Effector CD4-positive, alpha-beta T cell (primary cell): ENCODE measurements at places on chromosomes 16 and 17.

- DNase-seq = no peak
These were observed 4.2 kb upstream of the SPAG7 start for GRCh38 chr17:4971826-4972225.

DNA sequence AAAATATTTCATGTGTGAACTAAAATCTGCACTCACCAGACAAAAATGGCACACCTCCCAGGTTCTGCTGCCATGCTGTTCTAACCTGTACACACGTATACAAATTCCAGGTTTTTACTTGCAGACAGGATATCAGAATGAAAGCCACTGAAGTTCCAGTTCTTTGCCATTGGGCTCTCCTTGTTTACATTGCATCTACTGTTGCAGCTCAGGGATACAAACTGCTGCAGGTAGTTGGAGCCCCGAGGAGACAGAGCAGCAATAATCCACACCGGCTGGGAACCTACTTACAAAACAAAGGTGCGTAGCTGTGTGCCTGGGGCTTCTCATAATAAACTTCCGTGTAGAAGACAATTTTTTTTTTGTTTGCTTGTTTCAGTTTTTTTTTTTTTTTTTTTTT lies 59.6 kb downstream of the HAPSTR1 start:
- DNase-seq = no peak

- DNase-seq = no peak
These were observed 37.7 kb upstream of the OR3A1 start for GRCh38 chr17:3335876-3336275.

DNA sequence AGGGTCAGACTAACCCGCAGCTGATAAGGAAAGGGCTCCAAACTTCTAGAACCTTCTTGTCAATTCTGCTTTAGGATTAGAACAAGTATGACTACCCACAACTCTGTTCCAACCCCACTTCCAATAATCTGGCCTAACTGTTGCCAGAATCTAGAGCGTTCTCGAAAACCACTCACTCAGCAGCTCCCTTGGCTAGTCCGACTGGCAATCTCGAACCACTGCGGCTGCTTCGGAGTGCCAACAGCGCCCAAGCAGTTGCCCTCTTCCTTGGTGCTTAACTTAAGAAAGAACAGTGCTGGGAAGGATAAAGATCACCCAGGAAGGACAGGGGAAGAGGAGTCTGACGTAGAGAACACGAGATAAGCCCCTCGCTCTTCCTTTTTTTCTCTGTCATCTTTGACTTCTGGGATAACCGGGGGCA lies 818 bp downstream of the DNAJC7 start:
- DNase-seq = no peak

DNA sequence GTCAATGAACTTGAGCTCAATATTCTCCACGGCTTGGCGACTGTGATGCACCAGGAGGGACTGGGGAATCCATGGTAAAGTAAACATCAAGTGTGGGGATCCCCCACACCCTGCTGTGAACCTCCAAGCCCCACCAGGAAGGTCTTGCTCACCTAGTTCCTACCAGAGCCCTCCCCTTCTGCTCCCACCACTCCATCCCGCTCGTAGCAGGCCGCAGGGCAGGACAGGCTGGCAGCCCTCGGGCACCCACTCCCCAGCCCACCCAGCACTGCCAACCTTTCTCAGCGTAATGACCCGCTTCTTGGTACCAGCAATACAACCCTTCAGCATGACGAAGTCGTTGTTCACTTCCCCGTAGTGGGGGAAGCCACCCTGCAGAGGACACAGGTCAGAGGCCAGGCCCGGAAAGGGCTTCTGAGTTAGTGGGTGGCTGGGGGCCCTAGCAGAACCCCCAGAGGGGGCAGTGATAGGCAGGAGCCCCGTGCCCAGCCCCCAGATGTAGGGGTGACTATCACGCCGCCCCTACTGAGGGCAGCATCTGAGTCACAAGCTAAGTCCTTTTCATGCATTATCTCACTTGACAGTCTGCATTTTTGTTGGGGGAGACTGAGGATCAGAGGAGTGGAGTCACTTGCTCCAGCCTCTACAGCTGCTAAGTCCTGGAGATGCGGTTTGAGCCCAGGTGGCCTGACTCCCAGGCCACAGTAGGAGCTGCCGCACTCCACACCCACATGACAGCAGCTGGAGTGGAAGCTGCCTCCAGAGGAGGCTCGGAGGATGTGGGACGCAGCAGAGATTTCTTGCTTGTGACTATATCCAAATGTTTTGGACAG lies 2.8 kb upstream of the MSRB1 start:
- DNase-seq = no peak

GRCh38 chr17:78522031-78522809 lies 55.0 kb downstream of the DNAH17 start:
- no peak for DNase-seq

DNA sequence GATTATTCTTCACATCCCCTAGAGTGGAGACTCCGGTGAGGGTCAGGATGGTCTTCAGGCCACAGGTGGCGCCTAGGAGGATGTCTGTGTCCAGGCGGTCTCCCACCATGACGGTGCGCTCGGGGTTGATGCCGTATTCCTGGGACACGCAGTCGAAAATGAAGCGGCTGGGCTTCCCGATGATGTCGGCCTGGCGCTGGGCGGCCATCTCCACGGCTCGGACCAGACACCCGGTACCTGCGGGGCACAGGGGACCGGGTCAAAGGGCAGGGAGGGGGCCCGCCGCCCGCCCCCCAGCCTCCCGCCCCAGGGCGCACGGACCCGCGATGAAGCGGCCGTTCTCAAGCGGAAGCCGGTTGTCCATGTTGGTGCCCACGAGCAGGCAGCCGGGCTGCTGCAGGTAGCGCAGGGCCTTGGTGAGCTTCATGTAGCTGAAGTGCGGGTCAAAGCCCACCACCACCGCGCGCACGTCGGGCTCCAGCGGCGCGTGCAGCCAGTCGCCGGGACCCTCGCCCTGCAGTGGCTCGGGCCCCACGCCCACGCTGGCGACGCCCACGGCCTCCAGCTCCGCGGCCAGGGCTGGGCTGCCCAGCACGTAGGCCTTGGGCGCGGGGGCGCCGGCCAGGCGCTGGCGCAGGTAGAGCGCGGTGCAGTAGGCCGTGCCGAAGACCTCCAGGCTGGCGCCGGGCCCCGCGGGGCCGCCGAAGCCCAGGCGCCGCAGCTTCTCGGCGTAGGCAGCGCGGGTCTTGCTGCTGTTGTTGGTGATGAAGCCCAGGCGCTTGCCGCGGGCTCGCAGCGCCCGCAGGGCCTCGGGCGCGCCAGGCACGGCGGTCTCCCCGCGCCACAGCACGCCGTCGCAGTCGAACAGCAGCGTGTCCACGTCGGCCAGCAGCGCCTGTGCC lies 572 bp downstream of the PGP start:
- DNase-seq = no peak

DNA sequence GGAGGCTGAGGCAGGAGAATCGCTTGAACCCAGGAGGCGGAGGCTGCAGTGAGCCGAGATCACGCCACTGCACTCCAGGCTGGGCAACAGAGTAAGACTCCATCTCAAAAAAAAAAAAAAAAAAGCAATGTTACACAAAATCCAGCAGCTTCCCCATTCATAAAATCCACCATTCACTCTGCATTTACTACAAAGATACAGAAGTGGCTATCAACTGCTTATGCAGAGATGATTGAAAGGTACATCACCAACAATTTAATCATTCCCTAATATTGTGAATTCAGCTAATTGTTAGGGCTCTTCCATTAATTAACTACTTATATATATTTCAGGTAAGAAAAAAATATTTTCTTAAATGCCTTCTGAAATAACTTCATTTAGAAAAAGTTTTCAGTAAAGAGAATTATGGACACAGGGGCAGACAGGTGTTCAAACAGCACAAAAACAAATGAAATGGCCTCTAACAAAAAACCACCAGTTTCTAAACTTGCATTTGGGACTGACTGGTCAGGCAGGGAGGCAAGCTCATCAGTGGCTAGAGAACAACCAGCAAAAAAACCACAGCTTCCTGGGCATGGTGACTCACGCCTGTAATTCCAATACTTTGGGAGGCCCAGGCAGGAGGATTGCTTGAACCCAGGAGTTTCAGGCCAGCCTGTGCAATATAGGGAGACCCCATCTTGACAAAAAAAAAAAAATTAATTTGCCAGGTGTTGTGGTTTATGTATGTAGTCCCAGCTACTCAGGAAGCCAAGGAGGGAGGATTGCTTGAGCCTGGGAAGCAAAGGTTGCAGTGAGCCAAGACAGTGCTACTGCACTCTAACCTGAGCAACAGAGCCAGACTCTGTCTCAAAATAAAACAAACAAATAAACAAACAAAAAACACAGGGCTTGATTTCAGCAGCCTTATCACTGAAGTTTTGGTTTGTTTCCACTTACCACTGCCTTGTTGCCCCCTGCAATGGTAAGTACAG lies 26.3 kb downstream of the ERN1 start:
- no peak for DNase-seq

GRCh38 chr17:82305727-82306300 lies 11.6 kb downstream of the CD7 start:
- DNase-seq = no peak

- no peak for DNase-seq
These were observed 129.8 kb upstream of the RCVRN start for GRCh38 chr17:10034719-10035475.

DNA sequence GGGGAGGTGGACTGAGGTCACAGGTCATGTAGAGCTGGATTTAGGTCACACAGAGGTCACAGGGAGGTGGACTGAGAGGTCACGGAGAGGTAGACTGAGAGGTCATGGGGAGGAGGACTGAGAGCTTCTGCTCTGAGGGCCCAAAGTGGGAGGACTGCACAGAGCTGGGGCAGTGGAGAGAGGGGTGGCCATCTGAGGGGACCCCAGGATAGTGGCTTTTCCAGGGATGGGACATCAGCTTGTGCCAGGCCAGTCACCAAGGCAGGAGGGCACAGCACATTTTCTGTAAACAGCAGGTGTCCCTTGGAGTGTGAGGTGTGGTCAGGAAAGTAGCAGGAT lies 26.1 kb upstream of the JPT2 start:
- DNase-seq = no peak

DNA sequence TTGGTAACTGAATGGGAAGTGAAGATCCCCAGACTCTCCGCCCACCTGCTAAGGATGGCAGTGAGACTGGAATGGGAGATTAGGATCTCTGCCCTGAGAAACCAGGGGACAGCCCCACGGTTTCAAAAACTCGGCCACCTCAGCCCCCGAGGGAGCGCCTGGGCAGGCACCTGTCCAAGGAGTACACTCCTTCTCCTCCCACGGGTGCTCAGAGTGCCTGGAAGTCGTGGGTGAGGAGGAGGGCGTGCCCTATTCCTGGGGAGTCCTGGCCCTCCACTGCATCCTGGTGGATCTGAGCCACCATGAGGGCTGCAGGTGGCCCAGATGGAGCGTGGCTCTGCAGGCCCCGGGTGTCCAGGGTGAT lies 78.5 kb downstream of the MGAT5B start:
- no peak for DNase-seq

- DNase-seq = no peak
These were observed 11.1 kb downstream of the CANT1 start for GRCh38 chr17:78998311-78999055.

GRCh38 chr17:76560036-76560876 lies 20.4 kb downstream of the PRCD start:
- DNase-seq = no peak

DNA sequence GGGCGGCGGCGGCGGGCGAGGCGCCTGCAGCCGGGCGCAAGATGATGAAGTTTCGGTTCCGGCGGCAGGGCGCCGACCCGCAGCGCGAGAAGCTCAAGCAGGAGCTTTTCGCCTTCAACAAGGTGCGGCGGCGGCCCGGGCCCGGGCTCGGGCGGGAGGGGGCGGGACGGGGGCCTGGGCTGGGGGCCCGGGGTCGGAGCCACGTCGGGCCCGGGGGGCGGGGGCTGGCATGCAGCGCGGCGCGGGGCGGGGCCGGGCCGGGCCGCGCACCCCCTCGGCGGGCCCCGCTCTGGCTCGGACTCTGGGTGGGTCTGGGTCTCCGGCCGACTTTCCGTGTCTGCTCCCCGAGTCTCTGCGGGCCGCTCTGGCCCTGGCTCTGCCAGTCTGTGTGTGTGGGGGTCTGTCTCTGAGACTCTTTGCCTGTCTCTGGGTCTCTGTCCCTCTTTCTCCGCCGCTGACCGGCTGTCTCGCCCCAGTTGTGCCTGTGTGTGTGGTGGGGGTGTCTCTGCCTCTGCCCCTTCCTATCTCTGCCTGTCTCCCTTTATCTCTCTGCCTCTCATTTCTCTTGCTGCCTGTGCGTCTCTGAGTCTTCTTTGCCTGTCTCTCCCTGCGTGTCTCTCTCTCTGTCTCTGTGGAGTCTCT lies 328 bp downstream of the LLGL1 start:
- DNase-seq = no peak

GRCh38 chr17:72592242-72592966 lies 471.6 kb downstream of the SOX9 start:
- peak; percentile 5 for DNase-seq

GRCh38 chr17:17001874-17002520 lies 30.1 kb upstream of the TNFRSF13B start:
- peak; percentile 71 for DNase-seq

- no peak for DNase-seq
These were observed 8.9 kb upstream of the C16orf74 start for GRCh38 chr16:85759631-85760419.

DNA sequence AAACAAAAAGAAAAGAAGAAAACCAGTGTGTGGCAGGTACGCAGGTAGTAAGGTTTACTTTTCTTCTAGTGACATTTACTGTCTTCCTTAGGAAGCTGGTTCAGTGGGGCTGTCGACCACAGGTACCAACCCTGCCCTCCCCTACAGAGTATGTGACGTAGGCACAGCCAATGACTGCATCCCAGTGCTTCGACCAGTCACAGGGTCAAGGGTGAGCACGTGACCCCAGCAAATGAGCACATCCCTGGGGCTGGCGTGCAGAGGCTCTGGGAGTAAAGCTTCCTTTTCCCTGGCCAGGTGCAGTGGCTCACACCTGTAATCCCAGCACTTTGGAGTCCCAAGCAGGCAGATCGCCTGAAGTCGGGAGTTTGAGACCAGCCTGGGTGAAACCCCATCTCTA lies 38.9 kb upstream of the PLCG2 start:
- no peak for DNase-seq

DNA sequence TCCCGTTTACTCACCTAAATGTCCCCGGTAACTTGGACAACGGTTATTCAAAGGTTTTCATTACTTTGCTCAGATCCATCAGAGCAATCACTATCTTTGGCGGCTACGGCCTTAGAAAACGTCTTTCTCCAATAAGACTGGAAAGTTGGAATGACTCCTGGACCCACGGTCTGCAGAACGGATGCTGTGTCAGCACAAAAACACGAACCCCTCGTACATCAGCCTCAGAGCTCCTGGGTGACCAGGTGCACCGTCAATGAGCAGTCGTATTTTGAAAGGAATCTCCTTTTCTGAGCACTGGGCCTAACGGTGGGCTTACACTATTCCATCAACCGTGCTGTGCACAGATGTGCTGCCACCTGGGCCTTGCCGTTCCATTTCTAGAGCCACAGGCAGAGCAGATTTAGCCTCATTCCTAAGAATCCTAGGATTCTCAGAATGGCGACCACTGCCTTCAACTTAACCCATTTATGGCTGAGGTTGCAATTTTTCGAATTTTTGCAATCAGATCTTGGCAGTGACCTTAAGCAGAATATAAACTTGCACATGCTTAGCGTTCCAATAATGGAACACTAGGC lies 110.8 kb upstream of the ZNF750 start:
- no peak for DNase-seq

GRCh38 chr17:49021095-49021767 lies 24.0 kb downstream of the IGF2BP1 start:
- no peak for DNase-seq

GRCh38 chr17:80876950-80877728 lies 114.5 kb upstream of the CHMP6 start:
- peak; percentile 20 for DNase-seq
